Breast epithelium (tissue), 4 donors: ENCODE measurements at places on chromosomes 4 and X. TPM values are rescaled to one million over a fixed set of nuclear protein-coding genes. Genes with fewer than 3 reads are reported as not detected.

DNA sequence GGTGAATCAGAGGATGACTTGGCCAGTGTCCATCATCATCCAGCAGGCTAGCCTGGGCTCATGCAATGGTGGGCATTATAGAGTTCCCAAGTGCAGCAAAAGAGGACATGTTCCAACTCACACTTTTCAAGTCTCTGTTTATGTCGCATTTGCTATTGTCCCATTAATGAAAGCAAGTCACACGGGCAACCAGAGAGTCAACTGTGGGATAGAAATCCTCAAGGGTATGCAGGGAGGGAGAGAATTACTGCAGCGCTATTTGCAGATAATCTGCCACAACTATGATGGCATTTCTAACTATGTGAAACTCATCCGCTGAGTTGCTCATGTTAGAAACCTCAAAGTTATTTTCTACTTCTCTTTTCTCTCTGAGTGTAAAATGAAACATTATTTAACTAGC is 78.5 kb upstream of the TAB3 start:
- no peaks in the 10 kb centered on the region for H3K27me3 ChIP-seq
- H3K4me1 ChIP-seq = no peaks in the 10 kb centered on the region
- no peak for DNase-seq
- H3K27ac ChIP-seq = no peak overlapping the region
- no peaks in the 10 kb centered on the region for H3K36me3 ChIP-seq

DNA sequence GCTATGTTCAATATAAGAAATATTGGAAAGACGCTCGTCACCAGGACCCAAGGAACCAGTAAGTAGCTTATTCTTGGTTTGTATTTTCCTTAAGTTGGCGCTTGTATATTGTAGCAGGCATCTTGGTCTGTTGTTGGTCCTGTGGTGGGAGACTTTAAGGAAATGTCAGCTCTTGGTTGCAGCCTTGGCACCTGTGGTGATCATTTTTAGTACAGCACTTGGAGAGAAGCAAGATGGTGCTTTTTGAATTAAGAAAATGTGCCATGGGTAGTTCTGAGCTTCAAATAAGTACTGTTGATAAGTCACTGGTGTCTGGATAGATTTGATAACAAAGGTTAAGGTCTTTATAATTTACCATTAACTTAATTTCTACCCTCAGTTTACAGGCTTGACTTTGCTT is 1.1 kb downstream of the RPS3A start:
- H3K27ac ChIP-seq = peak overlapping the region; percentile 97
- no peaks in the 10 kb centered on the region for H3K27me3 ChIP-seq
- no peaks in the 10 kb centered on the region for H3K4me1 ChIP-seq
- H3K4me3 ChIP-seq = peak overlapping the region; percentile 88

- H3K36me3 ChIP-seq = no peaks in the 10 kb centered on the region
- DNase-seq = no peak
- H3K4me1 ChIP-seq = no peaks in the 10 kb centered on the region
- no peak overlapping the region for H3K4me3 ChIP-seq
- no peaks in the 10 kb centered on the region for H3K27me3 ChIP-seq
- no peak overlapping the region for H3K27ac ChIP-seq
These were observed 80.4 kb downstream of the MAPK10 start for GRCh38 chr4:86279293-86279960.

DNA sequence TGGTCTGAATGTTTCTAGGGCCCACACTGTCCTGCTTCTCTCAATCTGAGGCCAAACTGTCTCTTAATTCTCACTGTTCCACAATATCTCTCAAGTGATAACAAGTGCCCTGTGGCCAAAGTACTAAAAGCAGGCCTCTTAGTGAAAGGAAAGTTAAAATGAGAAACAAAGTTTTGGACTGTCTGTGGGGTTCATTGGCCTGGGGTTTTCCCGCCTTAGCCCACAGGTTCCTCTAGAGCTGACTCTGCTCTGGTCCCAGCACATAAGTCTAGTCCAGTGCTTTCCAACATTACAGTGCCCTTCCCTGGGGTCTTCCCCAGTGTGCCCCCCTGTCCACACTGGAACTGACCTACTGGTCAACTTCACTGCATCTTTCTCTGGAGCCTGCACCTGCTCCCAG is 6.3 kb downstream of the MAGEB1 start:
- H3K27ac ChIP-seq = no peak overlapping the region
- H3K4me1 ChIP-seq = no peaks in the 10 kb centered on the region
- no peaks in the 10 kb centered on the region for H3K36me3 ChIP-seq
- no peak for DNase-seq

GRCh38 chr4:83307920-83308319 is 23.3 kb upstream of the COQ2 start:
- no peaks in the 10 kb centered on the region for H3K36me3 ChIP-seq
- no peaks in the 10 kb centered on the region for H3K4me1 ChIP-seq
- no peak for DNase-seq
- H3K4me3 ChIP-seq = no peak overlapping the region
- H3K27ac ChIP-seq = no peak overlapping the region

The TSPAN7 gene
- 25.9 TPM for total RNA-seq

The AMBN gene
- not detected for total RNA-seq

The F8 gene
- 30.2 TPM for total RNA-seq

The MID1 gene
- total RNA-seq = 10.8 TPM

The FAM184B gene
- total RNA-seq = not detected
